NCI-H1092 treated with DMSO at 0.1 percent for 48 hours (cell line): ENCODE measurements at places on chromosomes 11 and 22.

GRCh38 chr11:77117492-77117891 lies 10.6 kb upstream of the MYO7A start:
- peak; percentile 48 for DNase-seq

GRCh38 chr11:44852952-44853351 lies 97.7 kb downstream of the TP53I11 start:
- no peak for DNase-seq

DNA sequence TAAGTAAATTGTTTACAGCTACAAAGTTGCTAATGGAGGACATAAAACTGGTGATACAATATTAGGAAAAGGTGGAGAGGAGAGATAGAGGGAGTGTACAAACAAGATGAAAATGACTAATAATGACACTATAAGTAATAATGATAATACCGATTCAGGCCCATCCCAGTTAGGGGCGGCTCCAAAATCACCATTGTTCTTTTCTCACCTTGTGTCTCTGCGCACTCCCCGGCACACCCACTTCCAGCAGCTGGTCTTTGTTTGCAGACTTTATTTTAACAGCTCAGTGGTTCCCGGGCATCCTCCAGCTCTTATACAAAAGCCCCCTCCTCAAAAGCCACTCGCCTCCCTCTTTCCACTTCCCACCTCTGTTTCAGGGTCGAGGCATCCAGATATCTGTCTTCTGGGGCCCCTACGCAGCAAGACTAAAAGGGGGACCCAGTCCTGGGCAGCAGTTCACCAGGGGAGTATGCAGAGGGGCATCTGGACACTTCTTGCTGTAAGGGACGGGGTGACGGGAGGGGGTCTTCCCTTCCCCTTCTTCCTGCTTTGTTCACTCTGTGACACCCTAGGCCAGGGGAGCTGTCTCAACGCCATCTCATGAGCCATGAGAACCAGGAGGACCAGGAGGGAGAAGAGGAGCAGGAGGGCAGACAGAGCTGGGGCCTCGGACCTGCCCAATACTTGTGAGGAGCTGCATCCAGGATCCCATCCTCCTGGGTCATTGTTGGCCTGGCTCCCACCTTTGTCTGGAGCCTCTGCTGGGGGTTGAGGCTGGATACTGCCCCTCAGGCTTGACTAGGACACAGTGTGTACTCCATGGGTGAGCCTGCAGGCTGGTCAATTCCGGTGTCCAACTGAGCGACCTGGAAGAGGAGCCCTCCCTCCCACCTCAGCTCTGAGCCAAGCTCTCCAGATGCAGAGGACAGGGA lies 2.7 kb downstream of the APOL2 start:
- no peak for DNase-seq

GRCh38 chr11:125625225-125625629 lies 264 bp downstream of the CHEK1 start:
- DNase-seq: no peak

- peak; percentile 26 for DNase-seq
Measured at GRCh38 chr11:88337987-88338668, 592 bp upstream of the CTSC start.
